ENCODE measurements at places on chromosomes 5 and 9. TPM values are rescaled to one million over a fixed set of nuclear protein-coding genes. Genes with fewer than 3 reads are reported as not detected.

Gene HTR1A
- not detected for total RNA-seq

Gene GRXCR2
- total RNA-seq = not detected

Gene PTGDS
- 59.4 TPM for total RNA-seq

Gene PPP2R2B
- total RNA-seq = 2.6 TPM

Gene PNPLA7
- 64.3 TPM for total RNA-seq

Gene PKD2L2
- 0.45 TPM for total RNA-seq

Gene LECT2
- not detected for total RNA-seq

Gene CD14
- total RNA-seq = 56.5 TPM

Gene ACOT12
- 1.0 TPM for total RNA-seq

Gene RASGRF2
- total RNA-seq = 7.6 TPM

Gene C9orf152
- 9.0 TPM for total RNA-seq

Gene PCDHGA10
- 6.7 TPM for total RNA-seq

Gene PTGES
- total RNA-seq = 19.9 TPM

Gene IL5
- total RNA-seq = not detected

Gene GPR151
- total RNA-seq = not detected

GRCh38 chr5:140833993-140834392, at the start of gene PCDHA7:
Gene PCDHA7 (plus strand): TSS chr5:140834269. CDS start chr5:140834384, 115 bp downstream.
- DNase-seq = no peak
- no peak within 1 kb of the TSS for H3K27ac ChIP-seq
- H3K36me3 ChIP-seq = no peaks in the 10 kb centered on the region
- H3K4me1 ChIP-seq = no peaks in the 10 kb centered on the region
- H3K4me3 ChIP-seq = no peak within 1 kb of the TSS

- no peaks in the 10 kb centered on the region for H3K36me3 ChIP-seq
- H3K27me3 ChIP-seq = no peaks in the 10 kb centered on the region
- DNase-seq = no peak
- H3K4me1 ChIP-seq = no peaks in the 10 kb centered on the region
Measured at GRCh38 chr9:124752967-124753366, 18.1 kb downstream of the NR6A1 start.

DNA sequence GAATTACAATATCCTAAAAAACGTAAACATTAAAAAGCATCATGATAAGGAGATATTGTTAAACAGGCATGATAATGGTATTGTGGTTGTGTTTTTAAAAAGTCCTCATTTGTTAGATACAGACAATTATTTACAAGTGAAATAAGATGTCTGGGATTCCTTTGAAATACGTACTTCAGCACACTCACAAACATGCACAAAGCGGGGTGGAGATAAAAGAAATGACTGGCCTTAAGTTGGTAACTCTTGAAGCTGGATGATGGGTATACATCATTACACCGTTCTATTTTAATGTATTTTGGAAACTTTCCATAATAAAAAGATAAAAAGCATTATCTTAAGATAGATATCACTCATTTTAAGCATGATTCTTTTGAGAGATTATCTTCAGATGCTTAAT, 1.0 kb downstream of the FAM200C start:
- no peaks in the 10 kb centered on the region for H3K4me1 ChIP-seq
- no peaks in the 10 kb centered on the region for H3K27me3 ChIP-seq
- peak overlapping the region; percentile 54 for H3K4me3 ChIP-seq
- H3K27ac ChIP-seq = no peak overlapping the region
- peaks cover 4% of the 10 kb centered on the region for H3K36me3 ChIP-seq

DNA sequence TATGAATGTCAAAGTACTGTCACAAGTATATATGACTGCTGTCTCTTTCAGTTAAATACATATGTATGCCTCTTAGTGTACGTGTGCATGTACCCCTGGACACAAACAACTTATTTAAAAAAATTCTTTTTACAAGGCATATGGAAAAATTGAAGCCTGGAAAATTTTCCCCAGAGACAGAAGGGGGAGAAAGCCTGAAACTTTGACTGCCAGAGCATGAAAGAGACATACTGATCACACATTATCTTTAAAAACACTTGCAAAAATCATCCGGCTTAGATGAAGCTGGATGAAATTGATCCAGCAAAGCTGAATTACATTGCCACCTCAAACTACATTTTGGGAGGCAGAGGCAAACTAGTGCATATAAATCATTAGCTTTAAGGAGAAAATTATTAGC, 88.0 kb upstream of the NFIB start:
- no peaks in the 10 kb centered on the region for H3K27me3 ChIP-seq
- H3K4me1 ChIP-seq = peaks cover 2% of the 10 kb centered on the region
- no peak for DNase-seq
- H3K4me3 ChIP-seq = no peak overlapping the region
- H3K27ac ChIP-seq = no peak overlapping the region

GRCh38 chr9:129852579-129852978, 17.3 kb downstream of the USP20 start:
- no peaks in the 10 kb centered on the region for H3K4me1 ChIP-seq
- H3K27ac ChIP-seq = peak overlapping the region; percentile 39
- peak; percentile 60 for DNase-seq

GRCh38 chr5:83899326-83899970, 178.8 kb upstream of the HAPLN1 start:
- H3K27me3 ChIP-seq = no peaks in the 10 kb centered on the region
- no peaks in the 10 kb centered on the region for H3K36me3 ChIP-seq
- no peak for DNase-seq
- no peak overlapping the region for H3K4me3 ChIP-seq

DNA sequence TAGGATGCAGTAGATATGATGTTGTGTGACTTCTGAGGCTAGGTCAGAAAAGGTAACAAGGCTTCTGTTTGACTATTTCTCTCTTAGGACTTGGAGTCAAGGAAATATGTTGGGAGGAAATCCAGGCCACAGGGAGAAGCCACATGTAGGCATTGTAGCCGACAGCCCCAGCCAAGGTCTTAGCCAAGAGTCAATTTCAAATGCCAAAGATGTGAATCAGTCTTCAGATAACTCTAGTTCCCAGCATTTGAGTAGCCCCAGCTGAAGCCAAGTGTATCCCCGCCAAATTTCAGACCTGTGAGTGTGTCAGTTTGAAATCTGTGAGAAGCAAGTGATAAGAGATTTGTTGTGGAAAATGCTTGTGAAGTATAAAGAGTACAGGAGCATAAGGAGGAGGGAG, 38.1 kb upstream of the ISL1 start:
- no peak overlapping the region for H3K27ac ChIP-seq
- H3K4me1 ChIP-seq = no peaks in the 10 kb centered on the region
- no peaks in the 10 kb centered on the region for H3K36me3 ChIP-seq
- DNase-seq = no peak
- no peaks in the 10 kb centered on the region for H3K27me3 ChIP-seq

- H3K4me3 ChIP-seq = no peak overlapping the region
- DNase-seq = peak; percentile 22
- H3K27me3 ChIP-seq = no peaks in the 10 kb centered on the region
- no peaks in the 10 kb centered on the region for H3K36me3 ChIP-seq
Measured at GRCh38 chr9:133429641-133430161, 7.5 kb downstream of the ADAMTS13 start.

DNA sequence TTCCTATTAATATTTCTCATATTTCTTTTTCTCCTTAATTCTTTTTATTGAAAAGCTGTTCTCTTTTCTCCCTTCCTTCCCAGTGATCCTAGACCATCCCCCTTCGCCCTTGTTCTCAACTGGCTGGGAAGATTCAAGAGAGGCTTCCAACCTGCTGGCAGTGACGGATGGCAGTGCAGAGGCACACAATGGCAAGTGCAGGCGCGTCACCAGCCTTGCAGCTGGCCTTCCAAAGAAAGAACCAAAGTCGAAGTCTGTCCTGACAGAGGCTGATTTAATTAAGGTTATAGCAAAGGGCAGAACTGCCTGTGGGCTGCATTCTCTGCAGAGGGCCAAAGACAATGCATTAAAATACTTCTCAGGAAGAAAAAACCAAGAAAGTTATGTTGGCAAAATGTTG, 7.4 kb downstream of the CEMIP2 start:
- H3K4me3 ChIP-seq = no peak overlapping the region
- H3K4me1 ChIP-seq = peaks cover 8% of the 10 kb centered on the region
- no peaks in the 10 kb centered on the region for H3K36me3 ChIP-seq
- H3K27me3 ChIP-seq = no peaks in the 10 kb centered on the region
- no peak for DNase-seq

DNA sequence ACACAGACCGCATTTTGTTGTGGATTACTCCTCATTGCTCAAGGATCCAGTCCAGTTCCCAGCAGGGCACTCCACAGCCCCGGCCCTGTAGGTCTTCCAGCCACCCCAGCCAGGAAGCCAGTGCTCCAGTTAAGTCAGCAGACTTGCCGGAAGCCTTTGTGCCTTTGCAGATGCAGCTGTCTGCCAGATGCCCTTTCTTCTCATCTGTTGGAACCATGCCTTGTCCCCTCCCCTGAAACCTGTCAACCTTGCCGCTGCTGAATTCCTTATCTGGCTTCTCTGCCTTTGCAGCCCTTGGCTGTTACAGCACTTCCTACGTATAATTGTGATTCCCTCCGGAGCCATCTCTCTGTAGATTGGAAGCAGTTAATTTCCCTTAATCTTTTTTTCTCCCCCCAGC, 28.4 kb downstream of the PSAT1 start:
- H3K27me3 ChIP-seq = no peaks in the 10 kb centered on the region
- no peaks in the 10 kb centered on the region for H3K36me3 ChIP-seq

- H3K4me1 ChIP-seq = no peaks in the 10 kb centered on the region
- H3K27ac ChIP-seq = no peak overlapping the region
- no peak overlapping the region for H3K4me3 ChIP-seq
- H3K36me3 ChIP-seq = no peaks in the 10 kb centered on the region
- no peaks in the 10 kb centered on the region for H3K27me3 ChIP-seq
- no peak for DNase-seq
Measured at GRCh38 chr9:137426018-137426681, 3.0 kb downstream of the NOXA1 start.

GRCh38 chr9:76292658-76293057, 101.6 kb downstream of the RFK start:
- H3K27ac ChIP-seq = peak overlapping the region; percentile 24
- no peaks in the 10 kb centered on the region for H3K27me3 ChIP-seq
- no peaks in the 10 kb centered on the region for H3K36me3 ChIP-seq

- H3K27ac ChIP-seq = no peak overlapping the region
- H3K36me3 ChIP-seq = no peaks in the 10 kb centered on the region
- no peaks in the 10 kb centered on the region for H3K4me1 ChIP-seq
Measured at GRCh38 chr5:120254385-120254784, 209.7 kb upstream of the PRR16 start.

DNA sequence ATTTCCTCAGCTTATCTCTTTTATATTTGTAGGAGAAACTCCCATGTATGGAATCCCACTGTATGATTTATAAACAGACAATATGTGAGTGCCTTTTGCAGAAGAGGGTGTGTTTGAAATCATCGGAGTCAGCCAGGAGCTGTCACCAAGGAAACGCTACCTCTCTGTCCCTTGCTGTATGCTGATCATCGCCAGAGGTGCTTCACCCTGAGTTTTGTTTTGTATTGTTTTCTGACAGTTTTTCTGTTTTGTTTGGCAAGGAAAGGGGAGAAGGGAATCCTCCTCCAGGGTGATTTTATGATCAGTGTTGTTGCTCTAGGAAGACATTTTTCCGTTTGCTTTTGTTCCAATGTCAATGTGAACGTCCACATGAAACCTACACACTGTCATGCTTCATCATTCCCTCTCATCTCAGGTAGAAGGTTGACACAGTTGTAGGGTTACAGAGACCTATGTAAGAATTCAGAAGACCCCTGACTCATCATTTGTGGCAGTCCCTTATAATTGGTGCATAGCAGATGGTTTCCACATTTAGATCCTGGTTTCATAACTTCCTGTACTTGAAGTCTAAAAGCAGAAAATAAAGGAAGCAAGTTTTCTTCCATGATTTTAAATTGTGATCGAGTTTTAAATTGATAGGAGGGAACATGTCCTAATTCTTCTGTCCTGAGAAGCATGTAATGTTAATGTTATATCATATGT, 18.0 kb upstream of the CTSL start:
- no peak overlapping the region for H3K27ac ChIP-seq
- DNase-seq = no peak
- H3K36me3 ChIP-seq = no peaks in the 10 kb centered on the region
- H3K27me3 ChIP-seq = no peaks in the 10 kb centered on the region
- no peak overlapping the region for H3K4me3 ChIP-seq
- H3K4me1 ChIP-seq = no peaks in the 10 kb centered on the region

- no peak overlapping the region for H3K27ac ChIP-seq
- no peaks in the 10 kb centered on the region for H3K36me3 ChIP-seq
- no peak overlapping the region for H3K4me3 ChIP-seq
Measured at GRCh38 chr5:4561403-4561802, 578.7 kb upstream of the ADAMTS16 start.

DNA sequence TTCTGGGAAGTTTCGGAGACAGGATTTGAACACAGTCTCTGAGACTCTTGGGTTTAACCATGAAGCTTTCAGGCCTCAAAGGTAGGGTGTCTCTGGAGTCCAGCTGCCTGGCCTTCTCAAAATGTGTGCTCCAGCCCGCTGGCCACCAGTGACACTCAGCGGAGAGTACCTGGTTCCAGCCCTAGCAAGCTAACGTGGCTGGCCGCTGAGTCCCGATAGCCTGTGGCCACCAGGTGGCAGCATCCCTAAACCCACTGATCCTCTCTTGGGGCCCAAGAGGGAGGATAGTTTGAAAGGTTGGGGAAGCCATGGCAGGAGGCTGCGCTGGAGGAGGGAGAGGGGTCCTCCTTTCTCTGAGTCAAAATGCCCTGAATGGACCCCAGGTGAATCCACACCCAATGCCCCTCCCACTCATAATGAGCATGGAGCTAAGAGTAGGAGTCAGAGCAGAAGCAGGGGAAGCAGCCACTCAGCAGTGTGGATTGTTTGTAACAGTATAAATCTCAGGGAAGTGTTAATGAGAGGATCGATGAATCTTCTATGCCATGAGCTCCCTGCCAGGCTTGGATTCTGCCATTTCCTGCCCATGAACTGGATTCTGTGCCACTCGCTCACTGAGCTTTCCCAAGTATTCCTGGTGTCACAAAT, 5.4 kb upstream of the TIFAB start:
- H3K4me3 ChIP-seq = no peak overlapping the region
- no peaks in the 10 kb centered on the region for H3K4me1 ChIP-seq
- H3K36me3 ChIP-seq = no peaks in the 10 kb centered on the region
- peak; percentile 22 for DNase-seq

- no peak overlapping the region for H3K27ac ChIP-seq
- no peak for DNase-seq
- no peak overlapping the region for H3K4me3 ChIP-seq
Measured at GRCh38 chr5:174239718-174240117, 194.2 kb downstream of the NSG2 start.

Measured in prostate gland (tissue), 2 donors.